ENCODE measurements at places on chromosomes 3 and 15. TPM values are rescaled to one million over a fixed set of nuclear protein-coding genes. Genes with fewer than 3 reads are reported as not detected.

FANCD2 gene
- 1.8 TPM for total RNA-seq

ADGRG7 gene
- total RNA-seq = not detected

SUMF1 gene
- 32.6 TPM for total RNA-seq

BCL2A1 gene
- 1.3 TPM for total RNA-seq

MINDY4B gene
- total RNA-seq = not detected

THPO gene
- total RNA-seq = not detected

MUC20 gene
- total RNA-seq = not detected

NPAP1 gene
- not detected for total RNA-seq

SPESP1 gene
- 2.4 TPM for total RNA-seq

TMEM212 gene
- not detected for total RNA-seq

C3orf49 gene
- not detected for total RNA-seq

ITIH1 gene
- not detected for total RNA-seq

LNP1 gene
- total RNA-seq = 4.2 TPM

MAP2K1 gene
- 27.6 TPM for total RNA-seq

CDC25A gene
- total RNA-seq = 32.4 TPM

SAMMSON gene
- not detected for total RNA-seq

FEZF2 gene
- total RNA-seq = not detected

RBMS3 gene
- 63.9 TPM for total RNA-seq

UACA gene
- total RNA-seq = 382 TPM

LARP6 gene
- 211 TPM for total RNA-seq

EAF2 gene
- total RNA-seq = 0.72 TPM

CRYGS gene
- total RNA-seq = 1.3 TPM

GXYLT2 gene
- total RNA-seq = 11.6 TPM

DPP8 gene
- 28.7 TPM for total RNA-seq

PIGBOS1 gene
- 9.3 TPM for total RNA-seq

DOCK3 gene
- 0.22 TPM for total RNA-seq

Measured in placental pericyte (primary cell).